Fibroblast of villous mesenchyme (primary cell): ENCODE measurements at places on chromosomes 5 and 9. TPM values are rescaled to one million over a fixed set of nuclear protein-coding genes. Genes with fewer than 3 reads are reported as not detected.

The FOXD4L5 gene
- under 0.01 TPM in 1 of 2 replicates, not detected in the other for total RNA-seq

The ECM2 gene
- total RNA-seq: 2.3 and 2.6 TPM in 2 replicates

The MARCOL gene
- not detected in 2 replicates for total RNA-seq

The NUTM2F gene
- total RNA-seq: not detected in 2 replicates

The GDF9 gene
- total RNA-seq: not detected in 2 replicates

The JAKMIP2 gene
- total RNA-seq: 3.2 and 3.5 TPM in 2 replicates
